ENCODE measurements at places on chromosomes 3 and 15.

GRCh38 chr3:115218859-115219258 is 71.8 kb upstream of the ZBTB20 start:
- no peak for DNase-seq

- no peak for DNase-seq
These were observed 163.2 kb downstream of the NSUN3 start for GRCh38 chr3:94226078-94226477.

DNA sequence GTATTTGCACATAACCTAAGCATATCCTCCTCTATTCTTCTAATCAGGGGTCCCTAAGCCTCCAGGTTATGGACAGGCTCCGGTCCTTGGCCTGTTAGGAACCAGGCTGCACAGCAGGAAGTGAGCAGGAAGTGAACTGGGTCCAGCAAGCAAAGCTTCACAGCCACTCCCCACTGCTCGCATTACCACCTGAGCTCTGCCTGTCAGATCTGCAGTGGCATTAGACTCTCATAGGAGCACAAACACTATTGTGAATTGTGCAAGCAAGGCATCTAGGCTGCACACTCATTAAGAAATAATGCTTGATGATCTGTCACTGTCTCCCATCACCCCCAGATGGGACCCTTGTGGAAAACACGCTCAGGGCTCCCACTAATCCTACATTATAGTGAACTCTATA is 9.8 kb downstream of the MSL2 start:
- no peak for DNase-seq

DNA sequence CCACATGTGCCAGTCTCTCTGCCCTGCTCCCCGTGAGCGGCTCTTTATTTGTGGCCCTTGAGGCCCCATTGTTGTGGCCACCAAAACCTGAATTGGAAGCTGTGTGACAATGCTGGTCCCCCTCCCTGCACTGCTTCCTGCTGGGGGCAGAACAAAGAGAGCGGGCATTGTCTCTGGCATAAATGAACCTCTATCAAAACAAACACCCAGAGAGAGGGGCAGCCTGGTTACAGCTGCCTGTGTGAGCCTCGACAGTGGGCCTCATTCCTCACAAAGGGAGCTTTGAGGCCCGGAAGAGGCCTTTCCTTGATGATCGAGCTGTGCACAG is 152.9 kb downstream of the IGF1R start:
- no peak for DNase-seq

GRCh38 chr3:51982838-51983577 is at the start of gene ACY1:
ACY1 (plus strand) TSS chr3:51983535; CDS start chr3:51984065, 530 bp downstream.
- no peak for DNase-seq

DNA sequence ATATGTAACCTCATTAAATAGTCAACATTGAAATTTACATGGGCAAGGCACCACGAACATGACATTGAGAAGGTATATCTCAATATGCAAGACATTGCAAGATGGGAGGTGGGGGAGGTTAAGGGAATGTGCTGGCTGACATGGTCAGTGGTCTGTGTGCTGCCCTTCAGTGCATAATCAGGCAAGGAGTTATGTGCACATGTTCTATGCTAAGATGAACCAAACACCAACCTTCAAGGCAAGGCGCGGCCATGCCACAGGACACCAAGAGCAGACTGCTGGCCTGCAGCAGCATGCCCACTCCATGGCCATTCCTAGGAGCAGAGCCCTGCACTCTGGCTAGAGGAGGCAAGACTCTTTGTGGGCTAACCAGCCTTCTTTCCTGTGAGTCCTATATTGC is 40.9 kb upstream of the TSPAN3 start:
- no peak for DNase-seq

Data from iPS DF 6.9 (cell line).